ENCODE measurements at places on chromosomes 5 and 9.

DNA sequence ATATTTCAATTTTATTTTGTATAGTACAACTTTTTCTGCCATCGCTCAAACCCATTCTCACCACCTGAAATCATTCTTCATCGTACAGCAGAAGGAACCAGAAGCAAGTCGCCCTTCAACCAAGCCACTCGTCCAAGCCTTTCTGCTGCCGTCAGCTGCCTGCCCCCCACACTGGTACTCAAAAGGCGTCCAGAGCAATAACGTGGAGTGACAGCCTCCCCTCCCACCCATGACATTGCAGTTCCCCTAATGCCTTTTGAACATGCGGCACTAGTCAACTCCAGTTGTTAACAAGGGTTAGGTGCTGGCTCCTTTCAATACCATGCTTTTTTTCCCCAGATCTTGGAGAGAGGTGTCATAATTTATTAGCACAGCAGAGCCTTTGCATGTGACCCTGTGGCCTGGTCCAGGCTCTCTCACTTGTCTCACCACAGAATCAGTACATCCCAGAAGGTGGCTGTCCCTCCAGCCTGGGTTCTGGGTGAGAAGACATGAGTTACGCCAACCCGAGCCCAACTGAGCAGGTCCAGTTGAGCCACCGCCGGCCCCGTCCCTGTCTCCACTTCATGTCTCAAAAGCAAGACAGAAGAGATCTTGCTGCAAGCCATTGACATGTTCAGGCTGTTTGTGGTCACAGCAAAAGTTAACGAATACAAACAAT lies 20.4 kb upstream of the MED10 start:
- no peak for DNase-seq

- no peak for DNase-seq
Observed at GRCh38 chr9:132068605-132069004, 11.1 kb downstream of the MED27 start.

- DNase-seq = no peak
Observed at GRCh38 chr5:161001604-161002003, 149.6 kb upstream of the ATP10B start.

DNA sequence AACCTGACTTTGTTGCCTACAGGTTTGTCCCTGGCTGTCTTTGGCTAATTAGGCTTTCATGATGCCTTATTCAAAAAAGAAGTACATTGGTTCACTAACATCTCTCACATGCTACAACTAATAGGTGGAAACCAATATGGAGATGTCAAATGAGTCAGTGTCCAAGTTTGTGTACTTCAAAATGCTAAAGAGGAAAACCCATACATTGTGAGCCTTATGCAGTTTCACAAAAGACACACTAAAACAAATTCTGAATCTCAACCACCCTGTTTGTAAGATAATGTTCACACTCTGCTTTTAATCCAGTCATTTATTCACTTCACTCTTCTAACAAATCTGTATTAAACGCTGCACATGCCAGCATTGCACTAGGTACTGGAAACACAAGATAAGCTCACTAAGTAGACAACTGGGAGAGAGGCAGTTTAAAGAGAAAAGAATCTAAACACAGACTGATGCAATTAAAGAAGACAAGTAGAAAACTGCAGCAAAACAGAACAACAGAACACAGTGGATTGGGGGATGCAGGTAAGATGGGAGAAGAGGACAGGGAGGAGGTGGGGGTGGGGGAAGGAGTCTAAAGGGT lies 104.1 kb downstream of the DROSHA start:
- no peak for DNase-seq

GRCh38 chr5:140153905-140154304 lies 21.1 kb upstream of the CYSTM1 start:
- no peak for DNase-seq

DNA sequence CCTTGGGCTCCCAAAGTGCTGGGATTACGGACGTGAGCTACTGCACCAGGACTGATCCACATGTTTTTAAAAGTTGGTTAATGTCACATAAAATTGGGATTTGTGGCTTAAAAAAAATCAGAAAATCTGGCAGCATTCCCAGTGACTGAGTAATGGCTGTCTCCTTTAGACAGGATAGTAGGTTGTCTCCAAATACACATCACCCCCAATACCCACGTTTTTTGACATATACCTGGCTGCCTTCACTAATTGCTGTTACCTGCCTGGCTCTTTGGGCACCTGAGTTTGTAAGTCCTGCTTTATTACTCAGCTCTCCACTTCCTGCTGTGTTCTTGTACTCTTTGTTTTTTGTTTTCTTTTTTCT lies 84.8 kb downstream of the KDM4C start:
- no peak for DNase-seq

- DNase-seq = no peak
Observed at GRCh38 chr5:80761176-80761575, 106.4 kb upstream of the DHFR start.

GRCh38 chr5:75050415-75050814 lies 1.9 kb downstream of the GCNT4 start:
- DNase-seq = no peak

DNA sequence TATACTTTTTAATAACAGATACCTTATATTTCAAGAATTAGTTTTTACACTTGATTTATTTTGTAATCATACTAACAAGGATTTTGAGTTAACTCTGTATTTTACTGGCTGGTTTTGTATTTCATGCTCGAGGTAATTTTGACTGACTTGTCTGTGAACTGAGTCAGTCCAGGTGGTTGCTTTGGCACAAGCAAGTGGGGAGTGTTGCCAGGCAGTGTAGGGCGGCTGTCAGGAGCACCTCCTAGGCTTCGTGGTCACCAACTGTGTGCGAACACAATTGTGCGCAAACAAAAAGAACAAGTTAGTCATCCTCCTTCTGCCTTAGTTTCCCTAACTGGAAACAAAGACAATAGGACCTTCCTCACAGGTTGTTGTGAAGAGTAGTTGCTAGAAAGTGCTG lies 286.3 kb downstream of the ADGRV1 start:
- DNase-seq = no peak

GRCh38 chr9:108885643-108886348 lies 23.7 kb downstream of the ACTL7A start:
- no peak for DNase-seq

DNA sequence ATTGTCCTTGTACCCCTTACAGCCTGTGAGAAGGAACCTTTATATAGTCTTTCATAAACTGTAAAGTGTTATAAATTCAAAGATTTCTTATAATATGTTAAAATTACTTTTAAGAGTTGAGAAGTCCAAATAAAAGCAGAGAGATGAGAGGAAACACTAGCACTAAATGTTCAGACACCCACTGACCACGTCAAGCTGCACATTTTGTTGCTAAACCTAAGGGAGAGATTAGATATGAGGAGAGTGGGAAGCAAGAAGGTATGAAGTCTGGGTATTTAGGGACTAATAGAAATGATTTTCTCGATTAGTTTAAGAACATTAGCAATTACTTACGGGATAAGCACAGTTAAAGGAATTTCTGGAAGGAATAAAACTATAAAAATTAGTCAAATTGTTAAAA lies 506.9 kb downstream of the RAB3C start:
- DNase-seq = no peak

DNA sequence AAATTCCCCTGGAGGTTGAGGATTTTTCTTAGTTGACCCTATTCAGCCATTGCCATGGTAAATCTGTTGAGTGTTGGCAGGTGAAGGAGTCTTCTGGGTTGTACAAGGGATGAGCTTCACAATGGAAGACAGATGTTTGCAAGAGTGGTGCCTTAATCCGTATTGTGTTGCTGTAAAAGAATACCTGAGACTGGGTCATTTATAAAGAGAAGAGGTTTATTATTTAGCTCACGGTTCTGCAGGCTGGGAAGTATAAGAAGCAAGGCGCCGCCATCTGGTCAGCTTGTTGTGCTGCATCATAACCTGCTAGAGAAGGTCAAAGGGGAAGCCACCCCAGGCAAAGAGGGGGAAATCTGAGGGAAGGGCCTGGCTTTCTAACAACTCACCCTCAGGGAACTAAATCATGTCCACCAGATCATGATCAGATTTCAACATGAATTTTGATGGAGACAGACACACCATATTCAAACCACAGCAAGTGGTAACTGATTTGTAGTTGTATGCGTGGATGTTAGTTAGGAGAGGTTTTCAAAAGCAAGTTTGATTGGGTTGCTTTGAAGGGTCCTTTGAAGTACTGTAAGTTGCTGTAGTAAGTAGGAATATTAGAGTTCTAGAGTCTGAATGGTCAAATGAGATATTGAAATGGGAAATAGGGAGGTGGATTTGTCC lies 2.5 kb downstream of the TNPO1 start:
- peak; percentile 30 for DNase-seq

DNA sequence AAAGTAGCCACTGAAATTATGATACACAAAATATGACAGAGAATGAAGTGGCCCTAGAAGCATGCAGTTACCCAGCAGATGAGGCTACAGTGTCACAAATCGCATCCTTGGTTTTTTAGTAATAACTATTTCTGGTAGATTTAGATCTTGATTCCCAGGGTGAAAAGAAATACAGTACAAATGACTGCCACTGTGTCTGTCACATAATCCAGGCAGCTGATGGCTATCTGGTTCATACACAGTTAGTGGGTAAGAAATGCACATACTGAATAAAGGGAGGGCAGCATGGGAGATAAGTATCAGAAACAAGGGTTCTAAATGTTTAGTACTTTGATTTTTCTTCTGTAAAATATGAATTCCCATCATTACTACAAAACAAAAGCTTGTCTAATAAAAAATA lies 41.5 kb downstream of the POC5 start:
- no peak for DNase-seq

DNA sequence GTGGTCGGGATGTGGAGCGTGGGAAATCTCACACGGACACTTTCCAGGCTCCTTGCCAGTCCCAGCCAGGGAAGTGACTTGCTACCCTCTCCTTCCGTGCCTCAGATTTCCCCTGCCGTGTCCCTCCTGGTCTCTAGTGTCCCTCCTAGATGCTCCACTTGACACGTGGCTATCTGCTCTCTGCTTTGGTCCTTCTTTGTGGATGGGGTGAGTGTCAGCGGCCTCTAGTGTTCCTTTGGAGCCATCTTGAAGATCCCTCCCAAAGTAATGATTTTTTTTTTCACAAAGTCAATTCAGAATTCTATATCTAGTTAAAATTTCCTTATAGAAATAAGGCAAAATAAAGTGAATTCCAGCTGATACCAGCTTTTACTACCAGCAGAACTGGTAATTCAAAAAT lies 117.7 kb downstream of the MRPL36 start:
- no peak for DNase-seq

GRCh38 chr5:178206166-178207101 lies 2.1 kb downstream of the HNRNPAB start:
- peak; percentile 21 for DNase-seq

GRCh38 chr5:40485021-40485998 lies 194.4 kb upstream of the PTGER4 start:
- DNase-seq = no peak

DNA sequence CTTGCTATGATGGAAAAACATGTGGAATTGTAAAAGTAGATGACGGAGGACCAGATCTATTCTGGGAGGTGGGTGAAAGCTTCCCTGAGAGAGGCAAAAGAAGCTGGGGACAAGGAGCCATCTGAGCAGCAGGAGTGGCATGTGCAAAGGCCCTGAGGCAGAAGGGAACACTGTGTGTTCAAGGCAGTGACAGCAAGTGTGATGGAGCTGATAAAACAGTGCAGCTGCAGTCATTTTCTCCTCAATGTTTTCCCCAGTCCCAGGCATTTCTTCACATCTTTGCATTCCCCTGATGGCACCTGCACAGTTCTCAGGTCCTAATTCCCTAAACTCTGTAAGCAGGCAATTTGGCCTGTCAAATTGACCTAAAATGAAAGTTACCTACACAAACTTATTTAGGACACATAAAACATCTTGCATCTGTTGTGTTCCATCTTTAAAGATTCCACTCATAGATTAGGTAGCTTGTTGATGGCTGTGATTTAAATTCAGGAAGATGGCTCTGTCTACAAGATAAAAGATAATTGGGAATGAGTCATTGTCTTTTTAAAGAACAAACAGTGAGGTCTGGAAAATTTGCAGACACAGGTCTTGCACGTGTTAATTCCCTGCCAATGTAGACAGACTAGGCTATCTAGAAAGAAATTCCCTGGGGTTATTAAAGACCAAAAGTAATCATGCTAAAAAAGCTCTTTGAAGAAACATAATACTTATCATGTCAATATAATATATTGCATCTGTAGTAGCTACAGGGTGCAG lies 289.6 kb upstream of the SGCD start:
- DNase-seq = no peak

- DNase-seq = no peak
Observed at GRCh38 chr5:103894882-103895281, 332.3 kb upstream of the NUDT12 start.

- no peak for DNase-seq
Observed at GRCh38 chr9:70390933-70391341, 23.5 kb downstream of the KLF9 start.

DNA sequence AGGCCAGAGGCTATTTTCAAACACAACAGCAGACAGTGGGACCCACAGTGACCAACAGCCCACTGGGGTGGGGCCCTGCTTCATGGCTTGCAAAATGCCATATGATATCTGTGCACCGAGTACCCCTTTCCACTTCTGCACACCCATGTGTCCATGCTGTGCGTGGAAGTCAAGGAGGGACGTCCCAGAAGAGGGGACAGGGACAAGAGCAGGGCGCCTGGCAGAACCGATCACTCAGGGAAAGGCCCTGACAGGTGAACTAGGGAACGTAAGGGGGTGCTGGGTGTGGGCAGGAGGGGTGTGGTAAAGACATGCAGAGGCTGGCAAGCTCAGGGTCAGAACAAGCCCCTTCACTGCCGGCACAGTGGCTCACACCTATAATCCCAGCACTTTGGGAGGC lies 7.6 kb upstream of the TTLL11 start:
- no peak for DNase-seq

DNA sequence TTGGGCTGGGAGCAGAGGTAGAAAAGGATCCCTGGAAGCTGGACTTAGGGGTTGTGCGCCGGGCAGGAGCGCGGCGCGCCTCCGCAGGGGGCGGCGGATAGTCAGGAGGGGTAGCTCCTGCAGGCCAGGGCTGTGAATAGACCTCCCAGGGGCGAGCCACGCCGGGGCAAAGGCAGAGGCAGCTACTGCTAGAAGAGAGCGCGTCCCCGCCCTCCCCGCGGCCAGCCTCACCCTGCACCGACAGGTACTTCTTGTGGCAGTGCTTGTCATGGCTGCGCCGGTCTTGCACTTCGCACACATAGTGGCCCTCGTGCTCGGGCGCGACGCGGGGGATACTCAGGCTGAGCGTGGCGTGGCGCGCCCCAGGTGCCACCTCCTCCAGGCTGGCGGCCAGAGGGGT lies 28.1 kb downstream of the FLT4 start:
- no peak for DNase-seq

DNA sequence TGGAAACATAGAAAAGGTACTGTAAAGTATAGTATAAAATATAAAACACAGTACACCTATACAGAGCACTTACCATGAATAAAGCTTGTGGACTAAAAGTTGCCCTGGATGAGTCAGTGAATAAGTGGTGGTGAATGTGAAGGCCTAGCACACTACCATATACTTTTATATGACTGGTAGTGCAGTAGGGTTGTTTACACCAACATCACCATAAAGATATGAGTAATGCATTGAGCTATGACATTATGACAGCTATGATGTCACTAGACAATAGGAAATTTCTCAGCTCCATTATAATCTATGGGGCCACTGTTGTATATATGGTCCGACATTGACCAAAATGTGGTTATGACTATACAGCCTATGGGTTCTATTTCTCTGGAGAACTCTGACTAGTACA lies 291.8 kb upstream of the ACTBL2 start:
- no peak for DNase-seq

Data from omental fat pad (tissue), 4 donors.